ENCODE measurements at places on chromosomes 7 and 10.
A peak's percentile ranks its signal among the peaks of the same experiment; 100 is the strongest.

DNA sequence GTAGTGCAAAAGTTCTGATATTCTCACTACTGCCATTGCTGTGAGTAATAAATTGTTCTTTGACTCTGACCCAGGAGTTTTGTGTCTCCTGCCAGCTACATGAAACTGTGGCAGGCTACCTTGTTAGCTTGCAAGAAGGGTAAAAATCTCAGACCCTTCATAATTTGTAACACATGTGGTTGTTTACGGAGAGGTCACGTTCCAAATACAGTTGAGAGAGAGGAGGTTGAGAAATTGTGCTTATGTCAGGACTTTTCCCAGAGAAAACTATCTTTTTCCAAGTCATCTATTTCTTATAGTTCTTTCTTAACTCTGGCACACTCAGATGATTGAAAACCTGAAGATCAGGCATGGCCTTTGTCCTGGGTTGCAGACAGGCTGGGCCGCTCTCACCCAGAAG is 114.4 kb upstream of the SVIL start:
- DNase-seq: no peak

DNA sequence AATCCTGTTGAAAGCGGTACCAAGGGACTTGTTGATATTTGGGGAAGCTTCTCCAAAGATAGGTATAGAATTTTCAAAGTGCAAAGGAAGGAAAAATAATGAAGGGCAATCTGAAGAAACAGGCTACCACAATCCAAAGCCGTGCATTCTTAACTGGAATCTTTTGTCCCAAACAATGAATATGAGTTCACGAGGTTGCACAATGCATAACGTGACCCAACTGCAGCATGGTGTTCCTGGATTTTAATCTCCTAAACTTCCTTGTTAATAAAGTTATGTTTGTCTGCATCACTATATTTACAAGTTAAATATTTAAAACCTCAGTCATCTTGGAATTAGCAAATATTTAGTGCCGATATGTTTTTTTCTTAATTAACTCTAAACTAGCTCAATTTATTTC is 203.7 kb downstream of the WDR11 start:
- DNase-seq: no peak

GRCh38 chr10:8144496-8144895 is 90.0 kb downstream of the GATA3 start:
- DNase-seq: no peak

DNA sequence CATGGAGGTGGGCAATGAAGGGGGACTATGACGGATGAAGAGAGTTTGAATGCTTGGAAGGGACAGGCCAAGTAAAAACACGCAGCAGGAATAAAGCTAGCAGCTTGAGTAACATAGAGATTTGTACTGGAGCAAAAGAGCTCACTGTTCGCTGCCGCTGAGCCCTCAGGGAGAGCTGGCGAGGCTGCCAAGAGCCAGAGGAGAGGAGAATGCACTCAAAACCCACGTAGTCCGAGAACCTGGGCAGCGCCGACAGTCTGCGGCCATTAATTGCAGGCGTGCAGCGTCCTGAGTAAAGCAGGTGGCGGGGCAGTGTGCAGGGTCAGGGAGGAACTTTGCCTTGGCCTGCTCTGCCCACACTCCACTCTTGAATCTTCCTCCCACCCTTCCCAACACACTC is 68.2 kb downstream of the SLC37A3 start:
- no peak for DNase-seq

GRCh38 chr10:14873090-14873760 is 5.4 kb upstream of the SUV39H2 start:
- no peak for DNase-seq

- DNase-seq: no peak
These were observed 21.2 kb downstream of the PDE1C start for GRCh38 chr7:32048970-32049491.

GRCh38 chr7:17996442-17997223 is 31.0 kb downstream of the PRPS1L1 start:
- DNase-seq: no peak

DNA sequence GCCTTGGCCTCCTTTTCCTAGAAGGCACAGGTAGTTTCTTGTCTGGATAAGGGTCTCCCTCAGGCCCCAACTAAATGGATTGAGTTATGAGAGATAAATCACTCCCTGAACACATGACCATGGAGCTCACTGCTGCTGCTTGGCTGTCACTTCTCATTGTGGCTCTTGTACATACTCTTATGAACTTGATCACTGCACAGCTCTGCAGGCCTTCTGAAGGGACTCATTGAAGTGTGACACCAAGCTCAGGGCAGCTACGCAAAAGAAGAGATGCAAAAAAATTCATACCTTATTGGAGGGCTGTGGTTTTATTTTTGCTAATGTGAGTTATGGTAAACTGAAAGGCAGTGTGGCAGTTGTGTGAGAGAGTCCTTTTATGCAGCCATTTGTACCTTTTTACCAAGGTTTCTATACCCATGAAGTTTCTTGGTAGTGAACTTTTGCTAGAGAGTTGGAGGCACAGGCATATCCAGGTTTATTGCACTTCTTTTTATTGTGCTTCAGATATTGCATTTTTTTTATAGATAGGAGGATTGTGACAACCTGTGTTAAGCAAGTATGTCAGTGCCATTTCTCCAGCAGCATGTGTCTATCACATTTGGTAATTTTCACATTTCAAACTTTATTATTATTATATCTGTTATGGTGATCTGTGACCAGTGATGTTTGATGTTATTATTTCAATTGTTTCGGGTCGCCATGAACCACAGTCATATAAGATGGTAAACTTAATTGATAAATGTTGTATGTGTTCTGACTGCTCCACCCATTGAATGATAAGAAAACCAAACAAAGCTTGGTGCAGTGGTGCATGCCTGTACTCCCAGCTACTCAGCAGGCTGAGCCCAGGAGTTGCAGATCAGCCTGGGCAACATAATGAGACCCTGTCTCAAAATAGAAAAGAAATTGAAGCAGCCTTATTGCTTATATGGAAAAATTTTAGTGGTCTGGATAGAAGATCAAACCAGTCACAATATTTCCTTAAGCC is 100.6 kb downstream of the LRRC4 start:
- no peak for DNase-seq

- no peak for DNase-seq
These were observed 96.4 kb downstream of the CUL2 start for GRCh38 chr10:34993782-34994181.

- peak; percentile 27 for DNase-seq
These were observed 166.4 kb downstream of the DNAJB6 start for GRCh38 chr7:157503229-157503628.

DNA sequence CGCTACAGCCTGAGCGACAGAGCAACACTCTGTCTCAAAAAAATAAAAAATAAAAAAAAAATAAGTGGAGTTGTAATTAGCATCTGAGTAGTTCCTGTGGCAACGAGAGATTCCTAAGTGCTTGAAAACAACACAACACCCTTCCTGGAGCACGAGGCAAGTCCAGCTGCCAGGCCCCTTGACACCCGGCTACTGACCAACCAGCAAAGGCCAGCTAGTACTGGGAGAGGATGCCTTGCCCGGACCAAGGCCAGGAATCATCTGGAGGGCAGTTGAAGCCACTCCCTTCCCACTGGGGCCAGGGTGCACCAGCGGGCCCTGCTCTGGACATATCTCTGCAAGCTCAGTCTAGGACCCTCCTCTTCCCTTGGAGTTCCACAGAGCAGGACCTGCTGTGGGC is 536 bp downstream of the C10orf105 start:
- DNase-seq: no peak

- peak; percentile 8 for DNase-seq
These were observed 1.6 kb downstream of the MSRB2 start for GRCh38 chr10:23096802-23097549.

- peak; percentile 16 for DNase-seq
These were observed 10.9 kb upstream of the SP8 start for GRCh38 chr7:20797462-20798080.

- peak; percentile 77 for DNase-seq
These were observed 149.6 kb downstream of the C10orf105 start for GRCh38 chr10:71569775-71570588.

- DNase-seq: no peak
These were observed 51.7 kb downstream of the DLG5 start for GRCh38 chr10:77874872-77875271.

DNA sequence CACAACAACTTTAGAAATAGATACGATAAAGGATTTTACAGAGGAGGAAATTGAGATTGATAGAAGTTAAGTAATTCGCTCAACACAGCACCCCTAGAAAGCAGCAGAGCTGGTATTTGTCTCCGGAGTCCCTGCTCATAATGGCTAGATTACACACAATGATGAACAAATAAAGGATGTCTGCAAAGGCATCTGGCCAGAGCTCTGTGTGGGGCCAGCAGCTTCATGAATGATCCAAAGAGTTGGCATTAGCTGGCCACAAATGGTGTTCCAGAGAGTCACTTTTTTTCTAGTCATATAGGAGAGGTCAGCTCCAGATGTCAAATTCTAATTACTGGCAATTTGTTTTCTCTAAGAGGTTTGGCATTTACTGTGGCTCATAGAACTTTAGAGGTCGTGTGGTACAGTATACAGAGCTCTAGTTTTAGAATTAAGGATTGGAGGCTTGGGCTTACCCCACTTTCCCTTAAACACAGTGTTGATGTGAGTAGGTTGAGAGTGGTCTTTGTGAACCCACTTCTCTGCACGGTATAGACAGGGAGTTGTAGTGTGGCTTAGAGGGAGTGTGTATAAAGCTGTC is 186.2 kb downstream of the BICC1 start:
- DNase-seq: no peak

- DNase-seq: no peak
These were observed 52.6 kb upstream of the ZNF32 start for GRCh38 chr10:43701295-43701694.

All from CD4-positive, alpha-beta T cell treated with Interferon alpha-2 for 1 hour (primary cell).